ENCODE measurements at places on chromosomes 16 and 17.

GRCh38 chr17:28891201-28891600 is 6.3 kb downstream of the FLOT2 start:
- DNase-seq, result no peak

DNA sequence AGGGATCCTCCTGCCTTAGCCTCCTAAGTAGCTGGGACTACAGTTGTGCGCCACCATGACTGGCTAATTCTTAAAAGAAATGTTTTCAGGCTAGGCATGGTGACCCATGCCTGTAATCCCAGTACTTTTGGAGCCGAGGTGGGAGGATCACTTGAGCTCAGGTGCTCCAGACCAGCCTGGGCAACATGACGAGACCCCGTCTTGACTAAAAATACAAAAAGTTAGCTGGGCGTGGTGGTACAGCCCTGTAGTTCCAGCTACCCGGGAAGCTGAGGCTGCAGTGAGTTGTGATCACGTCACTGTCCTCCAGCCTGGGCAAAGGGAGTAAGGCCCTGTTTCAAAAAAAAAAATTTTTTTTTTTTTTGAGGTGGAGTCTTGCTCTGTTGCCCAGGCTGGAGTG is 173.1 kb downstream of the SEC14L1 start:
- no peak for DNase-seq

- peak; percentile 48 for DNase-seq
Measured at GRCh38 chr16:20865420-20866131, 34.6 kb downstream of the DCUN1D3 start.

DNA sequence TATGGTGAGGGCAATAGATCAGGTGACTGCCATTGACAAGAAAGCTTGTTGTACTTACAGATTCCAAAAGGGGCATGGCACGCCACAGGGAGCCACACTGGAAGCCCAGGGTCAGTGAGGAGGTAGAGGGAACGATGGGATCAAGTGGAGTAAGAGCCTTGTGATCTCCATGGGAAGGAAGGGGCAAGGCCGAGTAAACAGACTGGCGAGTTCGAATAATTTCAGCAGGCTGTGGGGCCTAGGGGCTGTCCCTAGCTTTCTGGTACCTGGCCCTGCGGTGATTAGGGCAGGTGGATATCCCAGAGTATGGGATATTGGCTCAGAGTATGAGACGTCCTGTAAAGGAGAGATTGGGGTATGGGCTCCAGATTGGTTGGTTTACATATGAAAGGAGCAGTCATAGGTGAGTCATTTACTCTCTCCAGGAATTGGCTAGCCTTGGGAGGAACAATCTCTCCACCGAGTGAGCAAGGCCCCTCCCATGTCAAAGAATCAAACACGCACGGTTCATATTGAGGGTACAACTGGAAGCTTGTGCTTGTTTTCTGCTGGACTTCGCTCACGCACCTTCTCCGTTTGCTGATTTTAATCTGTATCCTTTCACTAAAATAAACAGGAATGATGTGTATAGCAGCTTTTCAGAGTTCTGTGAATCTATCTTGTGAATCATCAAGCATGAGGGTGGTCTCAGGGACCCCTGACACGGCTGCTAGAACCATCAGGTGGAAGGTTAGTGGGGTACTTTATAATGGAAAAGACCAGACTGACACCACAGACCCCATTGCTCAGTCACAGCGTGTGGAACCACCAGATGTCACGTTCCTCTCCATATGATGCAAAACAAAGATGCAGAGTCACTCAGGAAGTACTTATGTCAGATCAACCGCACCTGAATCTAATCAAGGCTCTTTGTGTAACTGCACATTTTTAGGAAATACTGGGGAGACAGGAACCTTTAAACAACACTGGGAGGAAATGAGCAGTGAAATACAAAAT is 27.9 kb downstream of the GABARAPL2 start:
- peak; percentile 79 for DNase-seq

GRCh38 chr16:63695347-63695746 is 1426.5 kb downstream of the CDH11 start:
- DNase-seq, result no peak

DNA sequence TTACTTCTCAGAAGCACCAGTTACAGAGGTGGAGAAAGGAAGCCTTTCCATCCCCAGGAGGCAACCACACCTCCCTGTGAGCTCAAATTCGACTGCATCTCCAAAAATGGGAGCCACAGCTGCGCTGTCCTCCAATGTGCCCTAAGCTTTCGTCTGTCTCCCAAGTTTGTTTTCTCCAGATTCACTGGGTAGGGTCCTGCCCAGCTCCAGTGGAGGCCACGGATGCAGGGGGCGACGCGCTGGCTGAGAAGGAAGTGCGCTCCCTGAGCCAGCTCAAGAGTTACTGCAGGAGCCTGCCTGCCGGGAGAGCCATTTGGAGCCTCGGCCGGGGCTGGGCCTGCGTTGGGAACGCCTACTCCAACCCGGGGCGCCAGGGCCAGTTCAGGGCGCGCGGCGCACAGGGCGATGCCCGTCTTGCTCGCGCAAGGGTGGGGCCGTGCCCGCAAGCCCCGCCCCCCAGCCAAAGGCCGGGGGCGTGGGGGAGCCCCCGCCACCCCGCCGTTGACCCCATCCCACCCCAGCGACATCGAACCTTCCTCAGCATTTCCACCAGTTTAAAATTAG is 19.5 kb downstream of the SIAH1 start:
- peak; percentile 94 for DNase-seq

DNA sequence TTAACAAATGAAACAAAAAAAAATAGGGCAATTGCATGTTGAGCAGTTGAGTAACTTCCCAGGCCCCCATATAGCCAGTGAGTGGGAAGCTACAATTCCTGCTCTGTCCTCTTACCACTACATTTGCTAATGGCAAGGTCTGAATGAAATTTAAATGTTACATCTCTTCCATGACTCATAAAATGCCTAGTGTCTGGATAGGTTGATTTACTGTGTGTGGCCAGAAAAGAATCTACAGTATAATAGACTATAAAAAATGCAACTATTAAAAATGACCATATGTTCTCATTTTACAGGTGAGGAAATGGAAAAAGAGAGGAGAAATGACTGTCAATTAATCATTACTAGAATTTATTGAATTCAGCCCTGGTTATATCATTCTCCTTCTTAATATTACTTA is 1199.3 kb downstream of the CDH11 start:
- no peak for DNase-seq

- DNase-seq, result no peak
Measured at GRCh38 chr17:33797181-33797580, 457.9 kb upstream of the CCL2 start.

- peak; percentile 44 for DNase-seq
Measured at GRCh38 chr16:28063591-28064061, at the start of gene GSG1L. Gene GSG1L (minus strand): TSS chr16:28063714. CDS start chr16:28063424, 290 bp downstream.
